T follicular helper cell (primary cell): ENCODE measurements at places on chromosomes 4 and X.

- no peak for DNase-seq
Observed at GRCh38 chr4:149101649-149102048, 659.4 kb upstream of the NR3C2 start.

DNA sequence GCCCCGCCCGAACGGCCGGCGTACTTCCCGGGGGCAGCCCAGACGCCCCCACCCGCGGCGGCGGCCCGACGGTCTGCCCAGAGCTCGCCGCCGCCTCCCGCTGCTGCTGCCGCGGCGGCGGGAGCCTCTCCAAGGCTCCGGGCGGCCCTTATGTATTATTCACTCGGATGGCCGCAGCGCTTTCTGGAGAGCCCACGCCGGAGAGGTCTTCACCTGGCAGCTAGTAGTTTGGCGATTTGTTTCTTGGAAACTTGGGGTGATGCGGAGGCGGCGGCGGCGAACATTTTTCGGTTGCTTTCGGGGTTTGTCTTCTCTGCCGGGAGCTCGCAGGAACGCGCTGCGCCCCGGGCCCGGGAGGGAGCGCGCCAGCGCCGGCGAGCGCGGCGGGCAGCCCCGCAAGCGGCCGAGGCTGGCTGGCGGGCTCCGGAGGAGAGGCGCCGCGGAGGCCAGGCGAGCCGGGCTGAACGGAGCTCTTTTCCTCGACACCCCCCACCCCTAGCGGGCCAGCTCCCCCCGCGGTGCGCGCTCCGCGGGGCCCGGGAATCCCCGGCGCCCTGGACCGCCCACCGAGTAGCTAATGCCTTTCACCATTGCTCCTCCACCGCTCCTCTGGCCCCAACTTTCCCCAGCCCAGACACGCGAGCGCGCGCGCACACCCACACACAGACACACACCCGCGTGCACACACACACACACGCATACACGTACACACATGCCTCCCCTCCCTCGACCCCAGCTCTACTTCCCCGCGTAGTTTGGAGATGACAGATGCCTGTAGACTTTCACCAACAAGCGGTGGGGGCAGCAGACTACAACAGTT lies 113.5 kb downstream of the DHX15 start:
- DNase-seq, result no peak

GRCh38 chr4:140884431-140885058 lies 128.4 kb upstream of the TBC1D9 start:
- no peak for DNase-seq

DNA sequence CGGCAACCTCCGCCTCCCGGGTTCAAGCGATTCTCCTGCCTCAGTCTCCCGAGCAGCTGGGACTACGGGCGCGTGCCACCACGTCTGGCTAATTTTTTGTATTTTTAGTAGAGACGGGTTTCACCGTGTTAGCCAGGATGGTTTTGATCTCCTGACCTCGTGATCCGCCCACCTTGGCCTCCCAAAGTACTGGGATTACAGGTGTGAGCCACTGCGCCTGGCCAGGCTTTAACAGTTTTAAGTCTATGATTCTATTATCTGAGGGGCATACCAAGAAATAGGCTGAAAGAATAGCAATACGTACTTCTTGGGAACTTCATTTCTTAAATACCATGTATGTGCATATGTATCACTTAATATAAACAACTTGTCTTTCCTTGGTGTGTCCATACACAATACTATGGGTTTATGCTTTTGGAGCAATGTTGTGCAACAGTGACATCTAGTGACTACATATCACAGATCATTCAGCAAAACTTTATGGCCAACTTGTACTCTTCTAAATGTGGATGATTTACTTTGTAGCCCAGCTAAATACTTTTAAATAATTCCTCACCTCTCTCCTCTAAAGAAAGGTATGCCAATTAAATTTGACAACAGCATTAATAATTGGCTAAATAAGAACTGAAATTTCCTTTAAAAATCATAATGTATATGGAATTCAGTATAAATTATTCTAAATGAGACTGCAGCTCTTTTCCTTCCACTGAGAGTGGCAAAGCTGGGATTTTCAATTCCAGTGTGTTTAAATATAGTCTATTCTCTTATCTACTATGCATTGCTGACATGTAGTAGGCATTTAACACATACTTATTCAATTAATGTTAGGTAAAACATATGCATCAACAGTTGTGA lies 10.4 kb downstream of the SLC9B1 start:
- no peak for DNase-seq

- no peak for DNase-seq
Observed at GRCh38 chr4:18524667-18525066, 503.1 kb upstream of the LCORL start.

DNA sequence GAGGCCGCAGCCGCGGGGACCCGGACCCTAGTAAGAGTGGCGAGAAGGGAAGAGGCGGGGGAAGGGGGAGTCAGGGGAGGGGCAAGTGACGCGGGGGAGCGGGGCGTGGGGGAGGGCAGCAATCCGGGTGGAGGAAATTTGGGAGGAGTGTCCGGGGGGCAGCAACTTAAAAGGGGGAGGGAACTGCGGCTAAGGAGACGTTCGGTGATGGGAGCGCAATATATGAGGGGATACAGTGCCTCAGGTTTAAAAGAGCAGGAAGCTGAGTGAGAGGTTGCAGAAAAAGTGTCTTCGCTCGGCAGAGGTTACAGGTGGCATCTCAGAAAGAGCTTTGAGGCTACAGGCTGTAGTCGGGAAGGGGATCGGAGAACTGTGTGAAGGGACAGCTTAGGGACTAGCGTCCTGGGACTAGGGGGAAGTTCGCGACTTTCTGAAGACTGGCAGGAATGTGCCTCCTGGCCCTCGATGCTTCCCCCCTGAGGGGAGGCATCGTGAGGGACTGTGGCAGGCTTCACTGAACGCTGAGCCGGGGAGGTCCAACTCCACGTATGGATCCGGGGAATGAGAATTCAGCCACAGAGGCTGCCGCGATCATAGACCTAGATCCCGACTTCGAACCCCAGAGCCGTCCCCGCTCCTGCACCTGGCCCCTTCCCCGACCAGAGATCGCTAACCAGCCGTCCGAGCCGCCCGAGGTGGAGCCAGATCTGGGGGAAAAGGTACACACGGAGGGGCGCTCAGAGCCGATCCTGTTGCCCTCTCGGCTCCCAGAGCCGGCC lies 519 bp downstream of the FOXO4 start:
- DNase-seq, result no peak

- no peak for DNase-seq
Observed at GRCh38 chrX:13090339-13091110, 46.1 kb upstream of the FAM9C start.

GRCh38 chr4:144423930-144424329 lies 222.0 kb upstream of the HHIP start:
- no peak for DNase-seq

- DNase-seq, result no peak
Observed at GRCh38 chr4:67635331-67635730, 65.6 kb downstream of the UBA6 start.

DNA sequence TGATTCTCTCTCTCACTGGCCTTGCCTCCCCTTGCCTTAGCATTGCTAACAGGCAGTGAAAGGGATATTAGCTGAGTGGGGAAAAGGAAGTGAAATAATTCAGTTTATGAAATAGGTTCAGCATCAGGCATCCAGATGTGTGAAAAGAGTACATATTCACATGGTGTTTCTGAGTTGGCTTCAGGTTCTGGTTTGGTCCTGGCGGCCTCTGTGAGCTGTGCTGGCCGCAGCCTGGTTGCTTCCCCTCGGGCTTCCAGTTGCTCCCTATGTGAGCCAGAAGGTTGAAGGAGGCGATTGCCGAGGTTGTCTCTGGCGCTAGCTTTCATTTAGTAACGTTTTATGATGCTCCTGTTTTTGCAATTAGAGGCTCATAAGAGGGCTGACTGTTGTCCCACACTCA lies 99.1 kb upstream of the TLR2 start:
- no peak for DNase-seq

DNA sequence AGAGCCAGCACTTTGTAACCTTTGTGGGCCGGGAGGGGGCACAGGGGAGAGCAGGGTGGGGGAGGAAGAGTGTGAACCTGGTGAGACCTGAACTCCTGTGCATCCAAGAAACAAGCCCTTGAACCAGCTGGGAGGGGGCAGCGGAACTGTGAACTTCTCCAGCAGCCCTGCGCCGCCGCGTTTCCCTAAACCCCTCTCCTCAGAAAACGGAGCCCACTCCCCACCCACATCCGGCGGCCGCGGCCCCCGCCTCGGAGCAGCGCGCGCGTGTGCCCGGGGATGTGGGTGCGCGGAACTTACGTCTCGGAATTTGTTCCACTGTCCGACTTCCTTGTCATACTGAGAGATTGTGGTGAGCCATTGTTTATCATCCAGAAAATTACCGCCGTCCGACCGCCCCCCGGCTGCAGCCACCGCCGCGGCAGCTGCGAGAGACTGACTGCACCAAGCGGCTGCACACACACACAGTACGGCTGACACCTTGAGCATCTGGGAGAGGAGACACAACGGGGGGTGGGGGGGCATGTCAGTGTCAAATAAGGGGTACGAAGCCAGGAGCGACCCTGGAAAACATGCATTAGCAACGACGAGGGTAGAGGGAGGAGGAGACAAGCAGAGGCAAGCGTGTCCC lies 494 bp downstream of the SPOCK3 start:
- DNase-seq, result no peak

DNA sequence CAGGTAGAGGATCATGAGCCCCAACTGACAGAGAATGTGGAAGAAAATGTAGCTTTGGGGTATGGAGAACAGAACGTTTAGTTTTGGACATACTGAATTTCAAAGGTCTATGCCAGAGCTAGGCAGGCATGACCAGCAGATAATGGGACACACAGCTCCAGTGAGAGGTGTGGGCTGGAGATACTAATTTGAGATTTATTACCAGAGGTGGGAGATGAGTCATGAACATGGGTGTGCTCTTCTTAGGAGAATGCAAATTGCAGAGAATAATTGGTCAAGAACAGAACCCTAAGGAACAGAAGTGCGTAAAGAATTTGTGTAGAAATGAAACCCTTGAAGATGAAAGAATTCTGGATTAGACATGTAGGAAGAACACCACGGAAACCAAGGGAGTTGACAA lies 125.2 kb downstream of the PACRGL start:
- no peak for DNase-seq

GRCh38 chr4:164381859-164382258 lies 372.1 kb upstream of the SMIM31 start:
- DNase-seq, result no peak

DNA sequence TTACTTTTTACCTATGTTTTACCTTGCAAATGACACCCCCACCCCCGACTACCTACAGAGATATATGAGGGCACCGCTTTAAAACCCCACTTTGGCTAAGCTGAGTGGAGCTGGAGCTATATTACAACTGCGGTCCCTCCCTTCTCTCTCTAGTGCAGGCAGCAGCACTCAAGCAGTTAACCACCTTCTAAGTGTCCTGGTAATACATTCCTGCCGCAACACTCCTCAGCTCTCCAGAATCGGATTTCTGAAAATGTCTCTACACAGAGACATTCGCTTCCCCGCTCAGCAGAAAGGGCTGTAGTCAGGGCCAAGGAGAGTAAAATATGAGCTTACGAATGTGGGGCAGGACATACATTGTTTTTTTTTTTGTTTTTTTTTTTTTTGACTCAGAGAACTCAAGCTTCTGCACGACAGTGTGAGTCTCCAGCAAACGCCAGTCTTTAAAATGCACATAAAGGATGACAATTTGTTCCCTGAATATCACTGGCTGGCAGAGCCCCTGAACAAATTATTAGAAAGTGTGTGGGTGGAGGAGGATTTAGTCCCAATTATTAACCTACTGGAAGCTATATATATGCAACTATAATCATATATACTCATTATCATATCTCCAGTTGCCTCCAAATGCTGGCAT lies 287.0 kb upstream of the TET2 start:
- DNase-seq, result no peak

GRCh38 chrX:115560211-115560977 lies 580 bp upstream of the PLS3 start:
- no peak for DNase-seq

DNA sequence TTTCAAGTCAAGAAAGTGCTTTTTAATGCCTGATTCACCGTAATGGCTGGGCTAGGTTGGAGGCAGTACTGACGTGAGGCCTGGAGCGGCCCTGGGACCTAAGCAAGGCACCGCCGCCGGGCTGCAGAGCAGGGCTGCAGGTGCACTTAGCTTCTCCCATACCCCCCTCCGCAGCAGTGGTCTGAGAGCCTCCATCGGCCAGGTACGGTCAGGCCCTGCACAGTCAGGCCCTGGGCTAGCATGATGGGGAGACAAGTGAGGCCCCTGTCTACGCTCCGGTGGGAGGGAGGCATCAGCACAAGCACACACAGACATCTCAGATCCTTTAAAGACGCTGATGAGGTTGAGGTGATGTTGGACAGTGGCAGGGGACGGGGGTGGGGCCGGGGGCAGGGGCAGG lies 4.7 kb downstream of the MAEA start:
- DNase-seq, result no peak

DNA sequence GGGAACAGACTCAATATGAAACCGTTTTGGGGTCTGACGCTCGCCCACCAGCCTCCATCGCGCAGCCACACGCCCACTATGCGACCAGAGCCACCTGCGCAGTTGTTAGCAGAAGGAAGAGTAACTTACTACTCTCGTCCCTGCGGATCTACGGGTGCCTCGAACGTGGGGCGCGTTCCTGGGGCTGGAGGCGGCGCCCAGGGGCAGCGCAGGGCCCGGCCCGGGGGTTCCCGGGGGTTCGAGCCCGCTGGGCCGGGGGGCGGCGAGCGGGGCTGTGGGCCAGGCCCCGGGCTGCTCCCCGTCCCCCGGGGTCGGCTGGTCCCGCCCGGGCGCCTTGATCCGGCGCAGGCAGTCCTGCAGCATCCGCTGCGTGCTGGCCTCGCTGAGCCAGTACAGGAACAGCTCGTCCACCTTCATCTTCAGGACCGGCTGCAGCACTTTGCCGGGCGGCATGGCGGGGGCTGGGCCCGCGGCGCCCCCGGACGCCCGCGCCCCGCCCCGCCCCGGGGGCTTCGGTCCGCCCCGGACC lies 404 bp downstream of the PPP2R3B start:
- no peak for DNase-seq

- DNase-seq, result no peak
Observed at GRCh38 chr4:555566-556275, 20.4 kb downstream of the TMEM271 start.

- no peak for DNase-seq
Observed at GRCh38 chrX:71910986-71911730, 513 bp downstream of the NHSL2 start.
